Left cardiac atrium (tissue), 4 donors: ENCODE measurements at places on chromosomes 13 and 19. TPM values are rescaled to one million over a fixed set of nuclear protein-coding genes. Genes with fewer than 3 reads are reported as not detected.

DNA sequence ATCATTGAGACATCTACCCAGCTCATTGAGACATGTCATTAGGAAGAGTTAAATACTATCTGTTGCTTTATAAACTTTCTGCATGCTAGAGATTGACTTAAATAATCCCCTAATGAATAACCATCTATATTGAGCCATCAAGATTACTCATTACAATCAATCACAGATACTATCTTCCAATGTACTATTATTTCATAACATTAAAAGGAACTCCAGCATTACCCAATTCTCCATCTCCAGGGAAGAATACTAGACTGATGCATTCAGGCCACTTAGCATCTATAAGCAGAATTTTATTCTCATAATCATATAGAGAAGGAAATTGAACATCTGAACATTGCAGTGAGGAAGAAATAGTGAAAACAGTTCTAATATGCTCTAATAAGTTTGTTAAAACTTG, 8.0 kb downstream of the EPSTI1 start:
- no peak for DNase-seq

DNA sequence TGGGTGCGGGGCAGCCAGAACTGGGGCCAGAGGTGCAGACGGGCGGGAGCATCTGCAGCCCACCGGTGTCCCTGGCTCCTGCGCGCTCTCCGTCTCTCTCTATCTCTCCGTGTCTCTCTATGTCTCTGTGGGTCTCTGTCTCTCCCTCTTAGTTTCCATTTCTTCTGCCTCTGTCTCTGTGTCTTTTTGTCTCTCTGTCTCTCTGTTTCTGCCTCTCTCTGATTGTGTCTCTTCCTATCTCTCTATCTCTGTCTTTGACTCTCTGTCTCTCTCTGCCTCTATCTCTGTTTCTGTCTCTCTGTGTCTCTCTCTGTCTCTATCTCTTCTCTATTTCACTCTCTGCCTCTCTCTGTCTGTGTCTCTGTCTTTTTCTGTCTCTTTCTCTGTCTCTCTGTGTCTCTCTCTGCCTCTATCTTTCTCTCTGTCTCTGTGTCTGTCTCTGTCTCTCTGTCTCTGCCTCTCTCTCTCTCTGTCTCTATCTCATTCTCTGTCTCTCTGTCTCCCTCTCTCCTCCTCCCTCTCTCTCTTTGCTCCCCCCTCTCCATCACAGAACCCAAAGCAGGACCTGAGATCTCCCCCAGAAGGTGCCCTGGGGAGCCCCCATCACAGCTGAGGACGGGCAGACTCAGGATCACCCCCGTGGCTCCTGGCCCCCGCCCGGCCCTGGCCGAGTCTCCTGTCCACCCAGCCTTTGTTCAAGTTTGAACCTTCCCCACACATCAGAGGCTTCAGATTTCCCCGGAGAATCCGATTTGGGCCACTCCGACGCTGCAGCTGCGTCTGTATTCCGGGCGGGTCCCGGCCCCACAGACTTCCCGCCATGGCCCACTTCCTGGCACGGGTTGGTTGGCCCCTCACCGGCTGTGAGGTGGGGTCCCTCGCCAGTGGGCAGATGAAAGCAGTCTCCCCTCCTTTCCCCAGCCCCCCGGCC, 48.6 kb upstream of the TCF3 start:
- no peak for DNase-seq

- no peak for DNase-seq
These were observed 533 bp upstream of the UHRF1 start for GRCh38 chr19:4908781-4909155.

DNA sequence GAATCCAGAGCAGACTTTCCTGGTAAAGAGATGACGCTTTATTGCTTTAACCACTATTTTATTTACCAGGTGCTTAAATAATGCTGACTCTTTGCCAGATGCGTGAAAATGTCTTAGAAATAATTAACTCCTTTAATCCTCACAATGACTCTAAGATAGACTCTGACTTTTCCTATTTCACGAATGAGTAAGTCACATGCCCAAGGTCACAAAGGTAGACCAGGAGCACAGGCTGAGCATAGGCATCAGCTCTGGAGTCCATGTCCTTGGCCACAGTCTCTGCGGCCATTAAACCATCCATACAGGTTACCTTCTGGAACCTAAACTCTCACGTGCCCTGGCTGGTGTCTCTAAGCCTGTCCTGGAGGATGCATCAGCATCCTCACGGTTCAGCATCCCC, 87.3 kb downstream of the ERCC5 start:
- no peak for DNase-seq

GPC5 gene
- 3.0 TPM for total RNA-seq

ZNF226 gene
- total RNA-seq: 14.9 TPM
